Kidney (tissue), 22 donors: ENCODE measurements at places on chromosomes 3 and 15. TPM values are rescaled to one million over a fixed set of nuclear protein-coding genes. Genes with fewer than 3 reads are reported as not detected.

DNA sequence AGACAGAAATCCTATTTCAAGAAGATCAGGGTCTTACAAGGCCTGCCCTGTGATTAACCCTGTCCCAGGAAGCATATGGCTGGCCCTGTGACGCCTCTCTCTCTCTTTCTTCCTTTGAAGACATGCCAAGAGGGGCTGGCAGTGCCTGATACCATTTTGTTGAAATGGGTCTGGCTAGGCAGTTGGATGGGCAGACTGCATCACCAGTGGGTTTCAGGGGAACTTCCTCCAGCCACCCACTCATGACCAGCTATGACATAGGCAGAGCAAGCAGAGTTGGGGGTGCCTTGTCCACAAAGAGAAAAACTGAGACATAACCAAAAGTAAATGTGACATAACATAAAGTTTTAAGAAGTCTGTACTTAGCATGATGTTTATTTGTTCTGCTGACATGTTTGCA is 31.4 kb upstream of the MANF start:
- no peaks in the 10 kb centered on the region for H3K27me3 ChIP-seq
- no peaks in the 10 kb centered on the region for H3K4me1 ChIP-seq
- no peak overlapping the region for H3K27ac ChIP-seq
- no peak overlapping the region for H3K4me3 ChIP-seq
- DNase-seq, result no peak

- H3K36me3 ChIP-seq, result no peaks in the 10 kb centered on the region
- no peak overlapping the region for H3K4me3 ChIP-seq
- H3K4me1 ChIP-seq, result no peaks in the 10 kb centered on the region
- DNase-seq, result no peak
- no peaks in the 10 kb centered on the region for H3K27me3 ChIP-seq
These were observed 336.4 kb upstream of the ICE2 start for GRCh38 chr15:60815321-60815720.

FBXL2 gene
- total RNA-seq, result 18.3 TPM

KLHL40 gene
- total RNA-seq, result not detected

- peaks cover 24% of the 10 kb centered on the region for H3K4me1 ChIP-seq
- DNase-seq, result no peak
- no peak overlapping the region for H3K4me3 ChIP-seq
- H3K36me3 ChIP-seq, result peaks cover 2% of the 10 kb centered on the region
- H3K27me3 ChIP-seq, result no peaks in the 10 kb centered on the region
These were observed 32.0 kb downstream of the ZBTB38 start for GRCh38 chr3:141400073-141400971.

ABHD6 gene
- 10.2 TPM for total RNA-seq

ALS2CL gene
- 78.9 TPM for total RNA-seq

DNA sequence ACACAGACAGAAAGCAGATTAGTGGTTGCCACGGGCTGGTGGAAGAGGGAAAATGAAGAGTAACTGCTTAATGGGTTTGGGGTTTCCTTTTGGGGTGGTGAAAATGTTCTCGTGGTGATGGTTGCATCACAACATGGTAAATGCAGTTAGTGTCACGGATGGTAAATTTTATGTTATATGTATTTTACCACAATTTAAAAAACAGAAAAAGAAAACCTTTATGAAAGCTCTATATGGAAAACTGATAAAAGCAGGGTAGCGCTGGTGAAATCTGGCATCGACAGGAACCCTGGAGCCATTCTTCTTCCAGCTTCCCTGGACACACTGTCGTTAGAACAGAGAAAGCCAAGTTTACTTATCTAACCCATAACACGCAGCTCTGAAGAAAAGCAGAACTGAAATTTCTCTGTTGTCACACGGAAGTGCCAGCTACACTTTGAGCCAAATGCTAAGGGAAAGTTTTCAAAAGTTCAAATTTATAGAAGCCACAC is 287.7 kb upstream of the NR2F2 start:
- no peaks in the 10 kb centered on the region for H3K36me3 ChIP-seq
- H3K4me1 ChIP-seq, result peaks cover 2% of the 10 kb centered on the region
- no peak overlapping the region for H3K27ac ChIP-seq
- H3K4me3 ChIP-seq, result no peak overlapping the region
- no peak for DNase-seq
- no peaks in the 10 kb centered on the region for H3K27me3 ChIP-seq
